ENCODE measurements at places on chromosomes 11 and 22.

- DNase-seq = no peak
These were observed 1437.8 kb downstream of the BRD1 start for GRCh38 chr22:48389916-48390315.

DNA sequence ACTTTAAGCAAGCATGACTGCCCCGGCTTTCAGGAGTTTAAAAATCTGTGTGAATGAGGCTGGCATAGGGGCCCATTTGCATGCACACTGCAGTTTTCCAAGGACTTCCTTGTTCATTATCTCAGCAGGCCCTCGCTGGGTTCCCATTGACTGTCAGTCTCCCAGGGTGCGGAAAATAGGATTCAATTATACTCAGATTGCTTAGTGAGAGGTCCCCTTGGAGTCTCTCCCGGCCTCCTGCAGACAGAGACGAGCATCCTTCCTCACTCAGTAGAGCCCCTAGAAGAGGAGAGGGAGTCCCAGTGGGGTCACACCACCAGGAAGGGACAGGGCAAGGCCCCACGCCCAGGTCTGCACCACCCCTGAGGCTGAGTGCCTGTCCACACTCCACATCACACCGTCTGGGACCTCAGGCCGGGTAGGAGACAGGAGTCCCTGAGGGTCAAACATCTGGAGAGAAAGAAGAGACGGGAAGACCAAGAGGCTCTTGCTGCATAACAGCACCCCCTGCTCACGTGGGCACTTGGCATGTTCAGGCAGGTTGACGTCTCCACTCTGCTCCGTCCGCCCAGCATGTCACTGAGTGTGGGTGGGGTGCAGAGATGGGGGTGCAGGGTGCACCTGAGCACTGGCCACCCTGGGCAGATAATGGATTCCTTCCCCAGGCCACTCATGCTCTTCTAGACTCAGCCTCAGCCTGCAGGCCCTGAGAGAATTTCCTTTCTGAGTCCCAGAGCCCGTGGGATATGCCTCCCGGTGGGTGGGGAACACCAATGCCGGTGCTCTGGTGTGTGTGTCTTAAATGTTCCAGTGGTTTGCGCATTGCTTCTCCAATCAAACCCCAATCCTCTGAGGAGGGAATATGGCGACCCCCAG is 58.8 kb downstream of the MCM5 start:
- no peak for DNase-seq

GRCh38 chr11:46393759-46394158 is 2.2 kb upstream of the CHRM4 start:
- no peak for DNase-seq

DNA sequence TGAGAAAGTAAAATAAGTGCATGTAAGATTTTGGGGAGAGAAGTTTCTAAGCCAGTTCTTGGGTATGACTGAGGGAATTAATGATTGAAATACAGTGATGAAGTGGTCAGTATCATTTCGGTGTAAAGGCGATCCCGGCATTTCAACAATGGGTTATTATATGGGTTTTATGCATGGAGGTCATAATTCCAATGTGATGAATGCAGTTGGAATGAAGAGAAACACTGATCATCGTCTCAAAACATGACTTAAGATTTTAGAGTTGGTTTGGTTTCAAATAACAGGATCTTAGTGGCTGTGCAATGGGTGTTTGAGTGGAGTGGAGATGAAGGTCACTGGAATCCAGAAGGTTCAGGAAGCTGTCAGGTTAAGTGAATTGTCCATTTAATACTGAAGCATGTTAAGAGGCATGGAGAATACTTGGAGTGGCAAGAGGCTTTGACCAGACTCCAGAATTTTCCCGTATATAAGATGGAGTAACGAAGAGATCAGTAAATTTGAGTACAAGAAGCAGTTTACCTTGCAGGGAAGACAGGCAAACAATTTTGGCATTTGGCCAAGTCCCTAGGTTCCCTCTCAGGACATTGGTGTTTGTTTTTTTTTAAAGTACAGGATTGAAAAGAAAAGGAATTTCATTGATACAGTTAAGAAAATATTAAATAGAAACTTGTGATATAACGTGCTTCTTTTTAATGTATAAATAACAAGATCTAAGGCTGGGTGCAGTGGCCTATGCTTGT is 96.4 kb upstream of the BIRC3 start:
- no peak for DNase-seq

DNA sequence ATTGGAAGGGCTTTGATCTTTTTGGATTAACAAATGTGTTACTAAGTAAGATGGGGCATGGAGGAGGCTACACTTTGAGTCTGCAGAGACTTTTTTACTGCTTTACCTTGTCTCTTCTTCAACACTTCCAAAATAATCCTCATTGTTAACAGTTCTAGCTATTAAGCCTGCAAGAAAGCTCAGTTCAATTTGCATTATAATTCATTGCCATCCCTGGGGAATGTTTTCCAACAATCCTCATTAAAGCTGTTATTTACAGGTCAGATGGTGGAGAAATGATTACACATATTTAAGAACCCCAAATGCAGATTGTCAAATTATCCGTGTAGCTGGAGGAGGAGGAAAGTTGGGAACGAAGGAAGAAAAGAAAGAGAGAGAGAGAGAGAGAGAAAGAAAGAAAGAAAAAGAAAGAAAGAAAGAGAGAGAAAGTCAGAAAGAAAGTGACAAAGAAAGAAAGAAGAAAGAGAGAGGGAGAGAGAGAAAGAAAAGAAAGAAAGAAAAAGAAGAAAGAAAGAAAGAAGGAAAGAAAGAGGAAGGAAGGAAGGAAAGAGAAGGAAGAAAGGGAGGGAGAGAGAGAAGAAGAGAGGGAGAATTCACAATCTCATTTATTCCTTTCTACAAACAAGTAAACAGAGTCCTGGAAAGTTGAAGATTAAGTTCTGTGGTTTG is 443.9 kb downstream of the INSC start:
- DNase-seq = no peak

GRCh38 chr11:10443152-10443551 is 11.9 kb upstream of the AMPD3 start:
- no peak for DNase-seq

All from activated T-cell treated with anti-CD3 and anti-CD28 coated beads, Interleukin-2, amount 50 U/mL, for 1 hour (primary cell).